Fibroblast of skin of abdomen (primary cell): ENCODE measurements at places on chromosomes 1 and 21.

DNA sequence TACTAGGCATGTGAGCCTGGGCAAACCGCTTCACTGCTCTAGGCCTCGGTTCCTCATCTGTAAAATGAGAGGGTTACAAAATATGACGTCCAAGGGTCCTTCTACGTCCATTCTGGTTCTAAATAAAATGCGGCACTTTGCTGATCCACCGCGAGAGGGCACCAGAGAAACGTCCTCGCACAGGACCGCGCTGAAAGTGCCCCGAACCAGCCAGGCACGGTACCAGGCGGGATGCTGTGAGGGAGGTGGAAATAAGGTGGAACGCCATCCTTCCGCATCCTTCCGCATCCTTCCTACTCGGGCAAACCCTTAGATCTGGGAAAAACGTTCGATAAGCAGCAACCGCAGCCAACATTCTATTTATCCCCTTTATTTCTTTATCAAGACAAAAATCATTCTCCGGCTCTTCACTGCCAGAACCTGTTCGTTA lies 60.3 kb upstream of the KRTAP19-8 start:
- DNase-seq: peak; percentile 52

GRCh38 chr1:183586455-183586854 lies 3.8 kb downstream of the NCF2 start:
- DNase-seq: no peak

DNA sequence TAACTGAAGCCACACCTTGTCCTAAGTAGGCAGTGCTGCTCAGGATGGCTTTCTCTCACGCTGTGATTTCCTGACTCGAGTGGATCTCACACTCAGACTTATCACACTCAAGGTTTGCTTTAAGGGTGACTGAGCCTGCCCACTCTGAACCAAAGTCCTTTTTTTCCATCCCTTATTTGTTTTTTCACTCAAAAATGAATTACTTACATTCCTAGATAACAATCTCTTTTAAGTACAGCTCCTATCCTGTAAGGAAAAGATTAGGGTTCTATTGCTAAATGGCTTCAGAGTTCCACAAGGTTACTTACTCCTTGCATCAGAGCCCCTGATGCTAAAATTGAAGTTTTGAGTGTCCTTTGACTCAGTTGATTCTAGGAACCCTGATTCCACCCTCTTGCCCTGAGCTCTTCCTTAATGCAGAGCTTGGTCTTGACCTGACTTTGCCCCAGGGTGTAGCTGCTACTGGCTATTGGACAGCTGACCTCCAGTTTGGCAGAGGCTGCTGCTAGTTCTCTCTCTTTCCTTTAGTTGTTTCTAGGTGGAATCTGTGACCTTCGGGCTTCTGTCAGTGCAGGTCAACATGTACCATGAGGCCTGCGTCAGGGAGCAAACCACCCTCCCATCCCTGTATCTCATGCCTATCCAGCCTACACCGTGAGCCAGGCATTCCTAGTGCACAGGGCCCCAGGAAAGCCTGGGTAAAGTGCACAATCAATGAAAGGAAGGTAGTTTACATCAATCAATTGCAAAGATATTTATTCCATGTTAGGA lies 80.1 kb upstream of the CD55 start:
- DNase-seq: no peak

- DNase-seq: peak; percentile 94
Observed at GRCh38 chr1:153545067-153546055, at the start of gene S100A4. Gene S100A4 (minus strand): TSS chr1:153545806. CDS start chr1:153544794, 1,012 bp downstream.
